ENCODE measurements at places on chromosomes 16 and 17. TPM values are rescaled to one million over a fixed set of nuclear protein-coding genes. Genes with fewer than 3 reads are reported as not detected.
A peak's percentile ranks its signal among the peaks of the same experiment; 100 is the strongest.

GRCh38 chr17:75574404-75575036 lies 13.1 kb upstream of the MYO15B start:
- DNase-seq, result no peak

GRCh38 chr16:78648517-78648916 lies 549.1 kb downstream of the WWOX start:
- no peak for DNase-seq

DNA sequence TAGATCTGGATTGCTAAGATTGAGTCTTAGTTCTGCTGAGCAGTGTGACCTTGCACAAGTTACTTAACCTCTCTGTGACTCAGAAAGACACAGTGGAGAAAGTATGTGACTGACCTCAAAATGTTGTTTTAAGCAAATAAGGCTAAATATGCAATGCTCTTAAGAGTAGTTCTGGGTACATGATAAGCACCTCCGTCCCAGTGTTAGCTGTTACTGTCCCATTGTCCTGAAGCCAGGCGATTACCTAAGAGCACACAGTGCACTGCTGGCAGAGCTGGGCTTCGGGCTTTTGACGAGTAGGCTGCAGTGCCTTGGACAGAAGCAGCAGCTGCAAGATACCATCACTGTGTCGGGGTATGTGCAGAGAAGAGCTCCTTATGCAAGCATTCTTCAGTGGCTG lies 32.7 kb upstream of the FOXF1 start:
- no peak for DNase-seq

GRCh38 chr16:16036359-16036792 lies 87.0 kb downstream of the ABCC1 start:
- peak; percentile 60 for DNase-seq

DNA sequence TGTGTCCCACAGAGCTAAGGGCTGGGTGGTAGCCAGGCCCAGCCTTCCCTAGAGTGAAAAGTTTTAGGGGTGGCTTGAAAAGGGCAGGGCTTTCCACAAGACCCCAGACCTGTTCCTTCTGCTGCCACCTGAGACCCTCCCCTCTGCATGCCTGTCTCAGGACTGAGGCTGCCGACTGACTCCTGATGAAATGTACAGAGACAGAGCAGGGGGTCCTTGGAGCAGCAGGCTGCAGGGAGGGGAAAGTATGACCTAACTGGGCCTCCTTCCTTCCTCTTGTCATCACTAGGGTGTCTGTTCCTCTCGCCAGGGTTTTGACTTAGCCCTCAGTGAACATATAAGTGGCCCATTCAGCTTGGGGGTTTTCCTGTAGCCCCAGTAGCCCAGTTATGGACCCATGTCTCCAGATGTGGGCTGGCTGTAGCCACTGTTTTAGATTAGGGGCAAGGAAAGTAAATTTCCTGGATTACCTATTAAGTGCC lies 14.9 kb upstream of the NFATC3 start:
- DNase-seq, result no peak

GRCh38 chr17:58580671-58581070 lies 66.2 kb upstream of the MTMR4 start:
- no peak for DNase-seq

- DNase-seq, result no peak
Observed at GRCh38 chr16:83214671-83215070, 587.9 kb downstream of the CDH13 start.

- DNase-seq, result no peak
Observed at GRCh38 chr16:48250520-48251278, 3.4 kb upstream of the ABCC11 start.

GRCh38 chr17:60766778-60767190 lies 89.1 kb downstream of the BCAS3 start:
- DNase-seq, result no peak

DNA sequence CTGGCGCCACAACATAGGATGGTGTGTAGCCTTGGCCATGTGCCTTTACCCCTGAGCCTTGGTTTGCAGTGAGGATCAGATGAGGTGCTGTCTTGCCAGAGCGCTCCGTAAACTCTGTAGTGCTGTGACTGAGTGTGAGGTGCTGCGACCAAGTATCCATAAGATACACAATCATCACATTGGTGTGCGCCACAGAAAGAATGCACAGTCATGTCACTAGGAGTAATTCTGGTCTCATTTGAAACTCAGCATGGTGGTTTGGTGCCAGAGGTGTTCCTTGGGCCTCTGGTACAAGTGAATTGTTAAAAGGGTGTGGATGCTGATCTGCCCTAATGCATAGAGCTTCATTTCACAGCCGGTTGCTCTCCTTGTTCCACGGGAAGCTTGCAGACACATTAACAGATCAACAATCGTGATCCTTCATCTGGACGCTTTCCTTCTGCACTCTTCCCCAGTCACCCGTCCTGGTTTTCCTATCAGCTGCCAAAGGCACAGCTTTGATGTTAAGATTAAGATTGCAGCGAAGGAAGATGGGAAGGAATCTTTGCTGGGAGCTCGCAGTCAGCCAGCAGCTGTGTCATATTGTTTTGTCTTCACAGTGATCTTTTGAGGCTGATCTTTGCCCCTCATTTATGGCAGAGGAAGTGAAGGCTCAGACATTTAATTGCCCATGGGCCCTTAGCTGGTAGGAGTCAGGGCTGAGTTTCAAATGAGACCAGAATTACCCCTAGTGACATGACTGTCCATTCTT lies 79.1 kb downstream of the KSR1 start:
- DNase-seq, result no peak

- DNase-seq, result peak; percentile 83
Observed at GRCh38 chr17:4488989-4489595, 9.6 kb upstream of the SPNS2 start.

- DNase-seq, result no peak
Observed at GRCh38 chr16:7217797-7218196, 114.8 kb upstream of the RBFOX1 start.

DNA sequence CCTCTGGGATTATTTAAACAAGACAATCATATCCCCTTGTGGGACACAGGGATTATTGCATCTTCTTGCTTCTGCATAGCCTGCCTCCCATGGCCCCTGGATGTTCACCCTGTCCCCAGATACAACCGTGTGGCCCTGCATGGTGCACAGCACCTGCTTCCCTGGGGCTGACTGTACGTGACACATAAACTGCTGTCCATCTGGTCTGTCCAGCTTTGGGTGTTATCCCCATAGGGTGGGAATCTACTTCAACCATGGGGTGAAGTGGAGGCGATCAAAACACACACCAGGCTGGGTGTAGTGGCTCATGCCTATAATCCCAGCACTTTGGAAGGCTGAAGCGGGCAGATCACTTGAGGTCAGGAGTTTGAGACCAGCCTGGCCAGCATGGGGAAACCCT lies 138.8 kb downstream of the XYLT1 start:
- DNase-seq, result no peak

GRCh38 chr16:56898847-56899246 lies 33.1 kb upstream of the HERPUD1 start:
- DNase-seq, result no peak

GRCh38 chr16:81401035-81401950 lies 43.3 kb upstream of the CMIP start:
- no peak for DNase-seq

DNA sequence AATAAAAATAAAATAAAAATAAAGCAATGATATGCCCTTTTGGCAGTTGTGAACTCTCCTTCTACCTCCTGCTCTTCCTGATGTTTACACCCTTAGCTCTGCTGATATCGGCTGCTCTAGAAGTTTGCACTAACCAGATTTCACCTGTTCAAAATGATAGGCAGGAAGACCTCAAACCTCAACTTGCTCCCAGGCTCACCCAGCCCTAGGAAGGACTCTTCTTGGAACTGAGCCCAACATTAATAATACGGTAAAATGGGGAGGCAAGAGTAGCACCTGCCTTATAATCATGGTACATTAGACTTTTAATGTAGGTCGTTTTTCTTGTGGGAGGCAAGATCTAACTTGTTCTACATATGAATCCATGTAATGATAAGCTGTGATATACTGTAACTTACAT lies 61.2 kb upstream of the MED13 start:
- no peak for DNase-seq

DNA sequence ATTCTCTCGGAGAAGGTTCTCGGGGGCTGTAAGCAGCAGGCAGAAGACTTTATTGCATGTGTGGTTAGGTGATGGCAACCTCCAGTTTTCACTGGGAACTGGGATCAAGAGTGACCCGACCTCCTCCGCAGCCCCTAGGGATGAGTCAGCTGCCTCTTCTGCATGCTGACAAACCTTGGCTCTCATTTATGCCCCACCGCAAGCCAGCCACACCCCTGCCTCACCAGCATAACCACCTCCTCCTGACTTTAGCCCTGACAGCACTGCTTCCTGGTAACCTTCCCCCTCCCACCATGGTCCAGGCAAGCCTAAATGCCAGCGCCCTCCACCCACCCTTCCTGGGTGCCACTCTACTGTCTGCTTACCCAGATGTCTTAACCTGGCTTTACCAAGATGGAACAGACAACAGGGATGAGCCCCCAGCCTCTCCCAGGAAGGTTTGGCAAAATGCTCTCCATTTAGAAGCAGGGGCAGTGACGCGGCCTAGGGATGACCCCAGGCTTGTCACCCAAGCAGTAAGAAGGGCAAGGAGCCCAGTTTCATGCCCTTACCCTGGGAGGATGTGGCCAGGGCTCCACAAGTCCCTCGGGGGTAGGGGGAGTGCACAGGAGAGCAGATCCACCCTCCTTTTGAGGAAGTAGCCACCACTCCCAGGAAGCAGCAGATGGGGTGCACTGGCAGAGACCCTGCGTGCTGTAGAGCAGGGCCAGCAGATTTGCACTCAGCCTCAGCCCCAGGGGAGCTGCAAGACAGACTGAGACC lies 73.5 kb downstream of the GOSR1 start:
- DNase-seq, result no peak

- peak; percentile 46 for DNase-seq
Observed at GRCh38 chr17:81027038-81027437, 7.9 kb upstream of the BAIAP2 start.

RTN4RL1 gene
- total RNA-seq, result 5.8 TPM

PNMT gene
- total RNA-seq, result 3.9 TPM

C16orf54 gene
- 11.2 TPM for total RNA-seq

DPEP1 gene
- 0.59 TPM for total RNA-seq

LRRC46 gene
- 11.6 TPM for total RNA-seq

GAS2L2 gene
- 3.1 TPM for total RNA-seq

ACAP1 gene
- 26.5 TPM for total RNA-seq

SHCBP1 gene
- total RNA-seq, result 2.1 TPM

CCL3 gene
- total RNA-seq, result 8.5 TPM

CD300E gene
- total RNA-seq, result 7.3 TPM

DLX3 gene
- 0.38 TPM for total RNA-seq

GRAPL gene
- 10.8 TPM for total RNA-seq

All from lower lobe of right lung (tissue), 2 donors.